Islet precursor cell (in vitro differentiated cells): ENCODE measurements at places on chromosomes 3 and 15.

DNA sequence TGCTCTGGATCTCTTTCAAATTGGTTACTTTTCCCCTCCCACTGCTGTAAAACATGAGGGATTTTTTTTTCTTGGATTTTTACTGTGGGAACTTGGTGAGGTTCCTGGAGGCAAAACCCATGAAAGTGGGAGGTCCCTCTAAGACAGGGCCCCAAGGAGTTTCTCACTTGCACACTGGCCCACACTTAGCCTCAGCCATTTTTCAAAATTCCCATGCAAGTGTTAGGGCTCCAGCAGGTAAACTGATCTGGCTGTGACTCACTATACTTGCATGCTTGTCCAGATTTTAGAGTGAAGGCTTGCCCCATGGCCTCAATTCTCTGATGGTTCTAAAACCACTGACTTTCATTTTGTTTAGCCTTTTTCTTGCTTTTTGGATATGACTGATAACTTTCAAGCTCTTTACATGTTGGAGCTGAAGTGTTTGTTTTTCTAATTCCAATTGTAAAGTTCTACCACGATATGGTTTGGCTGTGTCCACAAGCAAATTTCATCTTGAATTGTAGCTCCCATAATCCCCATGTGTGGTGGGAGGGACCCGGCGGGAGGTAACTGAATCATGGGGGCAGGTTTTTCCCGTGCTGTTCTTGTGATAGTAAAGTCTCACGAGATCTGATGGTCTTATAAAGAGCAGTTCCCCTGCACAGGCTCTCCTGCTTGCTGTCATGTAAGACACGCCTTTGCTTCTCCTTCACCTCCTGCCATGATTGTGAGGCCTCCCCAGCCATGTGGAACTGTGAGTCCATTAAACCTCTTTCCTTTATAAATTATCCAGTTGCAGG lies 37.7 kb downstream of the MCCC1 start:
- no peak for DNase-seq

DNA sequence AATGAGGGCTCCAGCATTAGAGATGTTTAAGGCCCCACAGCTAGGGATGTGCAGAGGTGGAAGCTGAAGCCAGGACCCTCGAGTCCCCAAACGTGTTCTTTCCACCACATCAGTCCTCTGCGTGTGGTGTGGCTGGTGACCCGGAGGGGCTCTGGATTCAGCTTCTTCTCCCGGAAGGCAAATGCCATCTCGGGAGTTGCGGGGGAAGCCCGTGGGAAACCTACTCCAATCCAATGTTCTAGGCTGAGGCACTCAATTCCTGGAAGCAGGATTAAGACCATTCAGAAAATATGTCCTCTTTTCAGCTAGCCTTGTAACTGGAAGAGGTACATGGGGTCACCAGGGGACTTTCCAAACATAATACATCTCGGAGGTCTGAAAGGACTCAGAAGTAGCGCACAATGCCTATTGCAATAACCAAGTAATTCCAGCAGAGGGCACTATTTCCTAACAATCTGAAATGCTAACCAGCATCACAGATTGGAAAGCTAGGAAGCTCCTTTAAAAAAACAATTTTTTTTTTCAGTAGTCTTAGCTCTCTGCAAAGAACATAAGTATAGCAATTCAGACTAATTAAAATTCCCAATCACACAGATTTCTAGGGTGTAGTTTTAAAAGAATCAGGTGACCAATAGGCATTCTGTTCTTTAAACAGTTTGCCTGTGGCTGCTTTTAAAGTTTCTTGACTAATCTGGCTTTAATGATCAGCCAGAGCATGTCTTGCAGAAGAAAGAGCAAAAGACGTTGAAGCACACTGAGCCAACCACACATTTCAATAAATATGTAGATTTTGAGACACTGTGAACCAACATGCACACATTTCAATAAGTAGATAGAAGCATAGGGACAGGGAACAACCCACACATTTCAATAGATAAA lies 36.1 kb downstream of the BNC1 start:
- DNase-seq: no peak

GRCh38 chr15:70699890-70700289 lies 63.5 kb downstream of the UACA start:
- DNase-seq: no peak

DNA sequence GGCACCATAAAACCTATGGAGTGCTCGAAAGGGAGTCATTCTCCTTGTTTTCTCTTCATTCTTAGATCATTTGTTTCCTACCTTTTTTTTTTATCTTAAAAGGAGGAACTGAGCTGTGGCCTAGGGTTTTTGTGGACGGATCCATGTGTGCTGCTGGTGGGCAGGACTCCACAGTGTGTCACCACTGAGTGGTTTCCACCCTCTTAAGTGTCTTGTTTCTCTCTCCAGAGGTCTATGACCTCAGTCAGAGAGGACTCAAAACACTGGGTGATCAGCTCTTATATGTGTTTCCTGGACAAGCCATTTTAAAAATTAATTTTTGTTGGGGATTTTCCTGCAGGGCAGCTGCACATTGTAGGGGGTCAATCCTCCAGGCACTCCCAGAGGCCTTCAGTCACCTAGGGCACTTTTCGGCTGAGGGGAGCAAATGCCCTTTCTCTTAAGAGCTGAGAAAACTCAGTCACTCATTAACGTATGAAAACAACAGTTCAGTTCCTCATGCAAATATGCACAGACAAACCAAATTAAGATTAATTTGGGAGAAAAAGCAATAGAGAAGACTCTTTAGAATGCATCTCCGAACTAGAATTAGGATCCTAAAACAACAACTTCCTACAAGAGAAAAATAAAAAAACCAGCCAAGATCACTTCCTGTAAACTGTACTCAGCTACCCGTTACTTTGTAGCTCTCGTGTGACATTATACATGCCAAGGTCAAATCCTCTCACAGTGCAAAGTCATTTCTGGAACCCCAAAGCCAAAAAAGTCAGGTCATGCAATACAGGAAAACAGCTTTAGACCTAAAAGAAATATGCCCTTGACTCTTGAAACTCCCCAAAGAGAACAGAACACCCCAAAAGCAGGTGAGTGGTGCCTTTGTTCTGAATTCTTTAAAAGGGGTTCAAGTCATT lies 27.6 kb upstream of the FAM3D start:
- DNase-seq: no peak

DNA sequence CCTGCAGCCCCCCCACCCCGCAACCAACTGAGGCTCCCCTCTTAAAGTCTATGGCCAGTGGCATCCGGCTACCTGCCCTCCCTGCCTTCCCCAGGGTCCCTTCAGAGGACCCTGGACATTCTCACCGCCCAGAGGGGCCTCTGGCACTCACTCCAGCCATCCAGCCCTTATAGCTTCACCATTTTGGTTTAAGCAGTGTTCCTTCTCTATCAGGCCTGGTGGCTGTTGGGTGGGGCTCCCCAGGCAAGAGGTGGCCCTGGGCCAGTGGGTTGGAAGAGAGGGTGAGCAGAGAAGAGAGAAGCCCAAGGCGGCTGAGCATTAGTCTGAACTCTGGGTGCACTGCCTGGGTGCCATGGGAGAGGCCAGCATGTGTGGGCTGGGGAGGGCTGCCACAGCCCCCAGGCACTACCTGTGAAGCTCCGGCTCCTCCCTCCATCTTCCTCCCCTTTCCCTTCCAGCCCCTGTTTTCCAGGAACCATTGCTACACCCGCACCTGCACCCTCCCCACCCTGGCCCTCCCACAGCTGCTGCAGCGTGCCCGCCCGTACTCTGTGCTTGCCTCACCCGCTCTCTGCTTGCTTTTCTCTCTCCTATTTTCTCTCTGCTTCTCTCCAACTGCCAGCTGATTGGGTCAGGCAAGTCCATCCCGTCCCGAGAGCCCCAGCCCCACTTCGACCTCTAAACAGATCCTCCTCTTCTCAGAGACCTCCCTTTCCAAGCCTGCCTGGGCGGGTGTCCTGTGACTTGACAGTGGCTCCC lies 168.2 kb downstream of the TBC1D2B start:
- DNase-seq: no peak
